GM10248 (cell line): ENCODE measurements at places on chromosomes 4 and X.

GRCh38 chr4:118753096-118753495 is 67.9 kb downstream of the METTL14 start:
- no peak for DNase-seq

DNA sequence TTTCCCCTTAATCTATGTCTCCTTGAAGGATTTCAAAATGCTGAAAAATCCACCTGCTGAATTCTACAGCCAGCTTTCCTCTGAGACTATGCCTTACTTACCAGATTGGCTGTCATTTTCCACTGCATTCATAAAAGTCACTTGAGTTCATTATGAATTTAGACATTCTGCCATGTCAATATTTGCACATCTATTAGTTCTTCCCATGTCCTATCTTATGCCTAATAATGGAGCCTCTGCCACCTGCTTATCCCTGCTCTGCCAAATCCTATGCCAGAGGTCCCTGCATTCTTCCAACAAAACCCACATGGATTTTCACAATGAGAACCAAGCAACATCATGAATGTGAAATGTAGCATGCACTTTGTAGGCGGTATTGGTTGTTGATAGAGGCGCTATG is 42.6 kb downstream of the GASK1B start:
- DNase-seq: no peak

DNA sequence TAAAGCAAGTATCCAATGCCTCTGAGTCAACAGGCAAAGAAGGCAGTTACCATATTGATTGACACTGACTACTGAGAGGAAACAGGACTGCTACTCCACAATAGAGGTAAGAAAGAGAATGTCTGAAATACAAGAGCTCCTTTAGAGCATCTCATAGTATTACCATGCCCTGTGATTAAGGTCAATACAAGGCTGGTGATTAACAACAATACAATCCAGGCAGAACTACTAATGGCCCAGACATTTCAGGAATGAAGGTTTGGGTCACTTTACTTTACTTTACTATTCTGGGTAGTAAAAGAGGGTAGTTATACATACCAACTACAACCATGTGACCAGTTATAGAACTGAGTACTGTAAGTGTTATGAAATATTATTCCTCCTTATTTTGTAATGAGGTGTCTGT is 44.5 kb downstream of the BRWD3 start:
- DNase-seq: no peak

GRCh38 chrX:152997337-152997736 is 3.4 kb upstream of the PNMA5 start:
- DNase-seq: no peak

GRCh38 chr4:127145006-127145540 is 487.7 kb upstream of the INTU start:
- DNase-seq: no peak

GRCh38 chr4:152217896-152218295 is 318.0 kb downstream of the FBXW7 start:
- no peak for DNase-seq

DNA sequence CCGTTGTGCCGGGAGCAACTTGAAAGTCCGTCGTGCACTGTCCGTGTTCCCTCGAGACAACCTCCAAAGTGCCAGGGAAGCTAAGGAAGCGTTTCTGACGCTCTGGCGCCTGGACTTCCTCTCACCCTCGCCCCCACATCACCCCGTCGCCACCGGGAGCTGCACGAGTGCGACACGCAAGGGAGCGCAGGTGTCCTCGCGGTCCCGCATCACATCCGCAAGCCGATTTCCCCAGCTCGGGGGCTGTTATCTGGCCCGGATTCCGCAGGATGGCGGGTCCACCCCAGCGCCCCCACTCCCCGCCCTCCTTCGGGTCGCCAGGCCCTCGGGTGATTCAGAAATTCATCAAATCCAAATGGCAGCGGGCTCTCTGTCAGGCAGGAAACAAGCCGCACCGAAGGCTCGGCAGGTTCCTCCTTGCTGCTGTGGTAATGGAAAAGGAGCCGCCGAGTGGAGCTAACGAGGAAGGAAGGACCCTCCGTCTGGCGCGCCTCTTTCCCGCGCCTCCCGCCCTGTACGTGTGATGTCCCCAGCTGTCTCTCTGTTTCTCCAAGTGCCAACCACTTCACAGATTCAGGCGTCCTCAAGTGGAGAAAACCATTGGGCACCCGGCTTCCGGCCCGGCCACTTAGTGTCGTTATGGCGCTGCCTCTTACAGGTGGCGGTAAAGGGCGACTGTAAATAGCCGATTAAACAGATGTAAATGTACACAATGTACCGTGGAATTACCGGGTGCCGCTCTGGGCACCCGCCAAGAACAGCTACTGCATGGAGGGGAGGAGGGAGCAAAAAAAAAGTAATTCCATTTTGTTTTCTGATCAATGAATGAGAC is 921 bp upstream of the SETD7 start:
- peak; percentile 38 for DNase-seq

DNA sequence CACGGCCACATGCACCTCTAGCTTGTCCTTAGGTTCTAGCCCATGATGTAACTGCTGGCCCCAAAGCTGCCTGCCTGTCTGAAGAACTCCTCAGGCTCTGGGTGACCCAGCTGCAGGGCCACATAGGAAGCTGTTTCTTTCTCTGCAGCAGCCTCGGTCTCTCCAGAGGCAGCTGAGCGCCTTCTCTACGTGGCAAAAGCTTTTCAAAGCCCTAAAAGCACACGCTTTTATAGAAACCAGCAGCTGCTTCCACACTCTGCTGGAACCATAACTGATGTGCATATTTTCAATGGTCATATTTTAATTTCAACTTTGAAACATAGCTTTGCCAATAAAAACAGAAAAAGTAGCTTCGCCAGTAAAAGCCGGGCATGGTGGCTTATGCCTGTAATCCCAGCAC is 37.4 kb downstream of the FAM53A start:
- DNase-seq: no peak

DNA sequence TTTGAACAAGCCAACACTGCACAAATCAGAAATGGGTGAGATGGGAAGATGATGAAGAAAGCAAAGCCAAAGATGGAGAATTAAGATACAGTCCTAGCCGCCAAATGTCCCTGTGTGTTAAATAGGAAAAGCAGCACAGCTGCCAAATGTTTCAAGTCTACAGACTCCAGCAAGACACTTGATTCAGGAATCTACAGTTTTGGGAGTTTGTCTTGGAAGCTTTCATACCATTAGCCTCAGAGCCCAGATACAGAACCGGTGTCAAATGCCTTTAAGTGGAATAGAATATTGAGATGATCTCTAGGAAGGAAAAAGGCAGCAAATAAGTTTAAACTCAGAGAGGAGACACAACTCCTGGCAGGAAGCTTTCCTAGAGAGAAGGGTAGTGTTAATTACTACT is 30.3 kb downstream of the OPHN1 start:
- DNase-seq: no peak

GRCh38 chrX:104085477-104085876 is 9.4 kb upstream of the TMSB15C start:
- DNase-seq: no peak

- peak; percentile 46 for DNase-seq
Measured at GRCh38 chrX:24777660-24778059, 83.9 kb downstream of the POLA1 start.

DNA sequence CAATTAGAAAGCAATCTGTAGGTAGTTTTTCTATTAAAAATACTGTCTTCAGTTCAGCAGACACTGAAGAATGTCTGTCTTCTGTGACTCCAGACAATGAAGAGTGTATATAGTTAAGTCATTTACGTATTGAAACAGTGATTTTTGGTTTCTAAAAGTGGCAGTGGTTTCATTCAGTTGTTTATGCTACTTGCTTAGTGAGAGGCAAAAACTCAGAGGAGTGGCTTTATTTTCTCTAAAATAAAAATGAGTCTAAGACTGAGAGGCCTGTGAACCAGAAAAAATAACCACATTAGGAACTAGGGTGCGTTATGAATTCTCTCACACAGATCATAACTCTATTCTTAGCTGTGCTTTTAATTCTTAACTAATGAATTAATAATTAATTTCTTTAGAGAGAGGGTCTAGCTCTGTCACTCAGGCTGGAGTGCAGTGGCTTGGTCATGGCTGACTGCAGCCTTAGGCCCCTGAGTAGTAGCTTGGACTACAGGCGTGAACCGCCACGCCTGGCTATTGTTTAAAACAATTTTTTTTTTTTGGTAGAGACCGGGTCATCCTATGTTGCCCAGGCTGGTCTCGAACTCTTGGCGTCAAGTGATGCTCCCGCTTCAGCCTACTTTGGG is 31.4 kb downstream of the FREM3 start:
- DNase-seq: peak; percentile 23

- no peak for DNase-seq
Measured at GRCh38 chr4:24477919-24478318, 106.4 kb downstream of the DHX15 start.

- DNase-seq: no peak
Measured at GRCh38 chr4:78019414-78019813, 37.7 kb upstream of the FRAS1 start.

DNA sequence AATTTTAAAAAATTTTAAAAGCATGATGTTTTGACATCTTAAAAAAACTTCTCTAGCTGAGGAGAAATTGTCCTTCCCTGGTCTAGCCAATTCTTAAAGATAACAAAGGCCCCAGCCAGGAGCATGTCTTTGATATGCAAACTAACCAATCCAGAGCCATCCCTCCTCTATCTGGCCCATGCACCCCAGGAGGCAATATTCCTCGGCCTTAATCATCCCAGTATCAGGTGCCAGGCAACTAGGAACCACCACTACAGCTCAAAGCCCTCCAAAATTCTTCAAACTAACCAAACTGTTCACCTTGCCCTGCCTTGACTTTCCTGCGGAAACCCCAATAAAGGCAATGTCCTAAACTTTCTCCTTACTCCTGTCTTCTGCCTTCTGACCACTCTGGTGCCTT is 97.8 kb upstream of the USP9X start:
- no peak for DNase-seq
